ENCODE measurements at places on chromosomes 7 and 10.

GRCh38 chr10:18214691-18215563 is 74.7 kb downstream of the CACNB2 start:
- DNase-seq: peak; percentile 40

GRCh38 chr10:13907570-13907969 is 320.8 kb downstream of the PRPF18 start:
- peak; percentile 49 for DNase-seq

- DNase-seq: no peak
These were observed 4.1 kb downstream of the LAMB1 start for GRCh38 chr7:107998660-107999480.

GRCh38 chr10:21993360-21994001 is 10.0 kb downstream of the DNAJC1 start:
- DNase-seq: peak; percentile 44

GRCh38 chr10:60914690-60915141 is 29.3 kb downstream of the RHOBTB1 start:
- DNase-seq: no peak

- no peak for DNase-seq
These were observed 46.6 kb downstream of the INSIG1 start for GRCh38 chr7:155344270-155344617.

DNA sequence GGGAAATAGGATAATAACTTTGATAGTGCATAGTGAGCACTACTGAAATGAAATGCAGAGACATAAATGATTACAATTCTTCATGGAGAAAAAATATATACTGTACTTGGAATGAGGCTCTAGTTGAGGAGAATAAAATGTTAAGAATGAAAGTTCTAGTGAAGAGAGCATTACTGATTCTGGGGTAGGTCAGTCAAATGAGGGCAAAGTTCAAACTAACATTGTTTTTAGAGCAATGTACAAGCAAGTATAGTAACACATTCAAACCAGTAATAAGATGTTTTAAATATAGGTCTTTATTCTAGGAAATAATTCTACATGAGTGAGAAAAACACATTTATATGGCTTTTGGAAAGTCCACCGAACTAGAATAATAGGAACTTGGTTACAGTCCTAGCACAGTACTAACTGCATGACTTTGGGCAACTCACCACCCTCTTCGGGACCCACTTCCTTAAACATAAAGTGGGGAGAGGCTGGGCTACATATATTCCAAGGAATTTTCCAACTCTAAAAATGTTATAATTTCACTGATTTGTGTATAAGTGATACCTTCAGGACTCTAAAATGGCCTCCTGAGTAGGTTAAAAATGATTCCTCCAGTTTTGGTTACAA is 86.4 kb downstream of the CDK6 start:
- DNase-seq: no peak

DNA sequence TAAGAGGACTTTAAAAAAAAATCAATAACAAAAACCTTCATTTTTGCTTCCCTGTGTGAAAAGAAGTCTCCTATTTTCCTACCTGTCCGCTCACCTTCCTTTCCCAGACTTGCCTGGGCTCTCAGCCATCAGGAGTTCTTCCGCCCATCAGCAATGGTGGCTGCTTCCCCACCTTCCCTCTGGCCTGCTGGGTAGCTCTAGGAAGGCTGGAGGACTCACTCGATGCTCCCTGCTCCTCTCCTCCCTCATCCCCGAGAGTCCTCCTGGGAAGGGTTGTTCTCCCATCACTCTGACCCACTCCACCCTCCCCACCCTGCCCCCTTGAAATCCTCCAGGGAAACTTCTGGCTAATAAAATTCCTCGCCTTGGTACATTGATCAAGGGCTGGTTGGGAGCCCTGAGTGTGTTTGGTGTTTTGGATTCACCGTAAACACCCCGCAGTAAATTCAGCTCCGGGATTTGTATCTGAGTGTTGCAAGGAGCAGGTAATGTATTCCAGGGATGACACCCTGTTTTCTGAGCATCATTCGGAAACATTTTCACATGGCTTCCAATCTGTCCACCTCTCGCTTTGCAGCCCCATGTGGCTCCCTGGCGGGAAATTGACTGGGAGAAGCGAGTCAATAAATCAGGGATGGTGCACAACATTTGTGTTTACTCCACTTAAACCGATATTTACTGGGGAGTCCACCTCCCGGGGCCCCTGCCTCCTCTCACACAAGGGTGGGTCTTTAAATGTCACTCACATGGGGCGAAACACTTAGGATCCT is 126.4 kb upstream of the SDK1 start:
- no peak for DNase-seq

- no peak for DNase-seq
These were observed 19.5 kb downstream of the GOT1 start for GRCh38 chr10:99410876-99411275.

DNA sequence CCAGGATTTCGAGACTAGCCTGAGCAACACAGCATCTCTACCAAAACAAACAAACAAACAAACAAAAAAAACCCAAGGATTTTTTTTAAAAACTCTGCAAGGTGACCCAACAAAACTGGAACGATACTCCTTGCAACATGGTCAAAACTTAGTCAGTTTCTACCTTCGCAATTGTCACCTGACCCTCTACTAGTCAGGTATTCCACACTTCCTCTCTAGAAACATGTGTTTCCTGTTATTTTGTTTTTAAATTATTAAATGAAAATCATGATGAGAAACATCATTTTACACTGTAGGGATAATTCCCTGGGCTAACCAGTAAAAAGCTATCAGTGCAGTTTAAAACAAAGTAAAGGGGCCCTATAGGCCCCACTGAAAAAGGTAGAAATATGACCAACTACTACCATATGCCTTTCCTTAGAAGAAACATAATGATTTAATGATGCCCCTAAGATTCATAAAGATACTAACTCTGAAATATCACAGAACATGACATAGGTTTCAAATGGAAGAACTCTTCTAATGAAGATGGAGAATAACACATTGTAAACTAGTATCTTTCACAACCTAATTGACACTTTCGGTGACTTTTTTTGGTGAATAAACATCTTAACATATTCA is 8.7 kb downstream of the BRAF start:
- no peak for DNase-seq

GRCh38 chr10:27664461-27664860 is 81.2 kb downstream of the MKX start:
- DNase-seq: no peak

- DNase-seq: no peak
These were observed 834.2 kb downstream of the LRMDA start for GRCh38 chr10:76265441-76266113.

- no peak for DNase-seq
These were observed 37.4 kb downstream of the VIM start for GRCh38 chr10:17265468-17265867.

GRCh38 chr7:2800220-2800930 is 43.7 kb downstream of the GNA12 start:
- DNase-seq: no peak

- peak; percentile 50 for DNase-seq
These were observed 462 bp downstream of the KIAA1549 start for GRCh38 chr7:138980563-138981291.

- DNase-seq: no peak
These were observed 573.7 kb downstream of the PARD3 start for GRCh38 chr10:34241226-34242000.

- no peak for DNase-seq
These were observed 255.8 kb downstream of the CREB5 start for GRCh38 chr7:28668085-28668484.

DNA sequence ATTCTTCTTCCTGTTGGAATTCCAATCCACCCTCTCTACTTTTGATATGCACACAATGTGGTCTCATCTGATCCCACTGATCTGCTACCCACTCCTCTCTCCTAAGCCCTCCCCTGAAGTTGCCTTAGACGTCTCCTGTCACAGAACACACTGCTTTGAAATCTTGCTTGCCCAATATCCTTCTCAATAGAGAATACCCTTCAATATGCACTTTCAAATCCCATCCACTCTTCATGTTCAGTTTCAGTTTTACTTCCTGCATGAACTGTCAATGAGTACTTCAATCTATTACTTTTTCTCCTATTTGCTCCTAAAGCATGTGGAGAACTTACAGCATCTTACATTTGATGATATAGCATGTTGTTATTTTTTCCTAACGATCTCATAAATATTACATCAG is 93.5 kb downstream of the UPF2 start:
- peak; percentile 6 for DNase-seq

GRCh38 chr7:2040893-2041270 is 191.9 kb downstream of the MAD1L1 start:
- DNase-seq: no peak

DNA sequence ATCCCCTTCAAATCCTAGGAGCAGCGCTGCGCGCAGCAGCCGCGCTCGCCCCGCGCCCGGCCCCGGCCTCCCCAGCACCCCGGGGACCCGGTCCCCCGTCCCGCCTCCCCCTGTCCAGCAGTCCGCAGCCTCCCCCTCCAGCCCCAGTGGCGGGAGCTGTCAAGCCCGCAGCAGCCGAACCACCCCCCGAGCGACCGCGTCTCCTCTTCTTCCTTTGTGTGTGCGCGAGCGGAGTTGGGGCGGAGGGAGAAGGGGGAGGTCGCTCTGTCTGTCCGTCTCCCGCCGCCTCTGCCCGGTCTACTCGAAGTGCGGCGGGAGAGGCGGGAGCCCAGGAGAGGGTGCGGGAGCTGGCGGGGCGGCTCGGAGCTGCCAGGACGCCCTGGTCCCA is 375 bp upstream of the CHN2 start:
- no peak for DNase-seq

DNA sequence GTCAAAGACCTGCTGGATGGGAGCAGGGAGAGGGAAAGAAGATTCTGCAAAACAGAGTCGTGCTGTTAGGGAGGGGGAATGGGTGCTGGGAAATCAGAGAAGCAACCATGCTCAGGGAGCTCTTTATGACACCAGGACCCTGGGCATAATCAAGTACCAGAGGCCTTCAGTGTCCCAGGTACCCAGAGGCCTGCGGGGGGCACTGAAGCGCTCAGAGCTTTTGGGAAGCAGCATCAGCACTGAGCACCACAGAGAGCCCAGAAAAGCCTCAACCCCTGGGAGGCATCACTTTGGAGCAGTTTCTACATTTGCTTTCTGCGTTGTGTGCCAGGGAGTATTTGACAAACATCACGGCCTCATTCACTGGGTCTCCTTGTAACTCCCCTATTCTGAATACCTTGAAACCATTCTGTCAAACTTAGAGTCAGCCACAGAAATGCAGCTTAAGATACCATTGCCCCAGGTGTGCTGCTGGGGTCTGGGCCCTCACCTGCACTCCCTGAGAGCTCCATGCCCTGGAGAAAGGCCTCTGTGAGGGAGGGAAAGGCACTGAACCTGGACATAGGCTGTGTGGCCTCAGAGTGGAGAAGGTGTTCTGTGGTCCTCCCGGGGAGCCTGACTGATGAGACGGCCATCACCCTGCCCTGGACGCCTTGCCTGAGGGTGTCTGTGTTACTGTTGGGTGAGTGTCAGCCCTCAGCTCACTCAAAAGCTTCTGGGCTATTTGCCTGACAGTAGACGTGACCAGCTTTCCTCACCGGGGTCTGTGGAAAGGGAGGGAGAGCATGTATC is 37.1 kb downstream of the CXCL12 start:
- no peak for DNase-seq

- DNase-seq: no peak
These were observed 3.9 kb upstream of the NMT2 start for GRCh38 chr10:15172306-15172840.

- no peak for DNase-seq
These were observed 31.0 kb downstream of the GPR141 start for GRCh38 chr7:37714606-37715005.

DNA sequence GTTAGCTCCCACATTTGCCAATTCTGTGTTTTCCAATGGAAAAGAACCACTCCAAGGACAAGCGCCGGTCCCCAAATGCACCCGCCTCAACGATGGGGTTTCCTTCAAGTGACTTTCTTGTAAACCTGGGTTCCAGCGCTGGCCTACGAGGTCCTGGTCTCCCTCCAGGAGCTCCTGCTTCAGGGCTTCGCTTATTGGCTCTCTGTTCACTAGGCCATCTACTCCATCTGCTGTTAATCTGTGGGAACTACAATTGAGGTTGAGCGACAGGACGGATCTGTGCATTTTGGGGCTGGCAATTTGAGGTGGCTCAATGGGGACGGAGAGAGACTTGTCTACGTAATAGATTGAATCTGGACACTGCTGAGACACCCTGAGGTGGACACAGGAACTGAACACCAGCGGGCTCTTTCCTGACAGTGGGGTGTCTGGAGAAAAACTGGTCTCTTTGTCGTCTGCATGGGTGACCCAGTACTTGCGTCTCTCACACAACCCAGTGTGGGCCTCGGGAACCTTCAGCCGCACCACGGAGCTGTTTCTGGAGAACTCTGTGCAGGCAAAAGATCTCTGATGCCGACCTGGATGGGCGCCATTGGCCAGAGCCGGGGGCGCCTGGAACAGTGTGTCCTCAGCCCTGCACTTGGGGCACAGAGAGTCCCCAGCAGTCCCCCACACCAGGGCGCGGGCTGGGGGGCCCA is 115.9 kb upstream of the ADAM12 start:
- DNase-seq: peak; percentile 36

- peak; percentile 31 for DNase-seq
These were observed 7.9 kb downstream of the GTF2I start for GRCh38 chr7:74665296-74665938.

DNA sequence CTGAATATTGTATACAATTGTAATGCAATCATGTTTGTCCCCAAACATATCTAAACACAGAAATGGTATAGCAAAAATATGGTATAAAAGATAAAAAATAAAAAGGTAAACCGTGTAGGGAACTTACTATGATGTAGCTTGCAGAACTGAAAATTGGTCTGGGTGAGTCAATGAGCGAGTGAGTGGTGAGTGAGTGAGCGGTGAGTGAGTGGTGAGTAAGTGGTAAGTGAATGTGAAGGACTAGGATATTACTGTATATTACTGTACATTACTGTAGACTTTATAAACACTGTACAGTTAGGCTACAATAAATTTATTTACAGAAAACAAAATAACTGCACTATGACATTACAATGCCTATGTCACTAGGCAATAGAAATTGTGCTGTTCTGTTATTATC is 1163.2 kb upstream of the SORCS1 start:
- no peak for DNase-seq

- no peak for DNase-seq
These were observed 12.2 kb downstream of the LANCL2 start for GRCh38 chr7:55377162-55377817.

- no peak for DNase-seq
These were observed 172.4 kb downstream of the FZD1 start for GRCh38 chr7:91436655-91437054.

DNA sequence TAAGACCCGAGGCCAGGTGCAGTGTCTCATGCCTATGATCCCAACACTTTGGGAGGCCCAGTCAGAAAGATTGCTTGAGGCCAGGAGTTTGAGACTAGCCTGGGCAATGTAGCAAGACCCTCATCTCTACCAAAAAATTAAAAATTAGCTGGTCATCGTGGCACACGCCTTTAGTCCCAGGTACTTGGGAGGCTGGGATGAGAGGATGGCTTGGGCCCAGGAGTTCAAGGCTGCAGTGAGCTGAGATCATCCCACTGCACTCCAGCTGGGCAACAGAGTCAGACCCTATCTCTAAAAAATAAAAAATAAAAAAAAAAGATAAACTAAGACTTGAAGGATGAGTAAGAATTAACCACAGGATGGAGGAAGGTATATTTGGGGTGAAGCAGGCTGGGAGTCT is 77.9 kb downstream of the JCAD start:
- no peak for DNase-seq

- DNase-seq: no peak
These were observed 2.9 kb upstream of the ADCYAP1R1 start for GRCh38 chr7:31049005-31049765.

GRCh38 chr7:7701527-7701926 is 16.9 kb downstream of the RPA3 start:
- peak; percentile 37 for DNase-seq
